ENCODE measurements at places on chromosomes 2 and 18. TPM values are rescaled to one million over a fixed set of nuclear protein-coding genes. Genes with fewer than 3 reads are reported as not detected.

GRCh38 chr2:231188506-231189170, 9.8 kb upstream of the ARMC9 start:
- no peak for DNase-seq

DNA sequence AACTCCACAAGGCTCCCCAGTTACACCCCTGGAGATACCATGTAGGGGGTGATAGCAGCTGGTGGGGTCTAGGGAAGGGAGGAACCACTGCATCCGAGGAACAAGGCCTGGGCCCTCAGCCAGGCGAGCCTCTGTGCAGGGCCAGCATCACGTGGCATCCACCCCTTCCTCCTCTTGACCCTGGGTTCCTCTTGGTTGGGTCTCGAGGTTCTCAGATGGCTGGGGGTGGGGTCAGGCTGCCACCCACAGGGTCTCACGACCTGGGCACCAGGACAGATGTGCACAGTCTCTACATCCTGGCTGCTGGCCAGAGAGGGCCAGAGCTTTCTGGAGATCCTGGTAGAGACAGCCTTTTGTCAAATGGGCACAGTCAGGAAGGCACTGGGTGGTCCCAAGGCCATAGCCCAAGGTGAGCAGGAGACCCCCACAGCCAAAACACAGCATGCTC, 10.4 kb downstream of the HS6ST1 start:
- DNase-seq: no peak

DNA sequence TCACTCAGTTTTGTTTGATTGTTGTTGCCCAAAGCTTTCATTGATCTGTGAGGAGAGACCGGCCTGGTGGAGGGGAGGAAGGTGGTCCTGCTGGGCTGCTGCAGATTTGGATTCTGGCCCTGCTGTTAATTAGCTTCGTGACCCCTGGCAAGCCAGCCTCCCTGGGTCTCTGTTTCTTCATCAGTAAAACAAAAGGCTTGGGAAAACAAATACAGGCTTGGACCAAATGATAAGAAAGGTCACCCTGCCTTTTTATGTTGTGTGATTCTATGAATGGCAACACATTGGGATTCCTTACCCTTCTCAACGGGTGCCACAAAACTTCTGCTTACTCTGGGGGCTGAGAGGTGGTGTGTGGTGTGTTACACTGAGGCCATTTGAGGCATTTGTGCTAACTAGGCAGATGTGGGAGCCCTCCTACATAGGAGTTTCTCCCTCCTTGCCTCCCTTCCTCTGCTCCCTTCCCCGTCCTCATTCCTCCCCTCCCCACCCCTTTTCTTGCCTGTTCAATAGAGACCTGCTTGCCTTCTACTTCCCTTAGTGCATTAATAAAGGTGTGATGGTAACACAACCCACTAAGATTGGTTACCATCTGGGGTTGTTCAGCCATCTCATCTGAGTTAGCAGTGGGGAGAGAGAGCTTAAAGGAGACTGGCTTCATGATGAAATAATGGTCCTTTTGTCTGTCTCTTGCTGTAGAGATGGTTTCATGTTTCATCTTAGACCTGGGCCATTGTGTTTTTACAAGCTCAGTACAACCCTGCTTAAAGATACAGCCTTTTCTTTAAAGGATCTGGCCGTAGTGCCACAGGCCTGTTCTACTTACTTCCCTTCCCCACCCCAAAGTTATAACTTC, 96.2 kb downstream of the TANC1 start:
- DNase-seq: peak; percentile 60

GRCh38 chr18:50194631-50195532, at the start of gene MYO5B:
MYO5B (minus strand) TSS chr18:50195147; CDS start chr18:50194793, 354 bp downstream.
- DNase-seq: peak; percentile 78

GRCh38 chr2:99695944-99696253, 206.1 kb upstream of the REV1 start:
- no peak for DNase-seq

- no peak for DNase-seq
Observed at GRCh38 chr18:48828691-48829442, 121.9 kb downstream of the SMAD7 start.

DNA sequence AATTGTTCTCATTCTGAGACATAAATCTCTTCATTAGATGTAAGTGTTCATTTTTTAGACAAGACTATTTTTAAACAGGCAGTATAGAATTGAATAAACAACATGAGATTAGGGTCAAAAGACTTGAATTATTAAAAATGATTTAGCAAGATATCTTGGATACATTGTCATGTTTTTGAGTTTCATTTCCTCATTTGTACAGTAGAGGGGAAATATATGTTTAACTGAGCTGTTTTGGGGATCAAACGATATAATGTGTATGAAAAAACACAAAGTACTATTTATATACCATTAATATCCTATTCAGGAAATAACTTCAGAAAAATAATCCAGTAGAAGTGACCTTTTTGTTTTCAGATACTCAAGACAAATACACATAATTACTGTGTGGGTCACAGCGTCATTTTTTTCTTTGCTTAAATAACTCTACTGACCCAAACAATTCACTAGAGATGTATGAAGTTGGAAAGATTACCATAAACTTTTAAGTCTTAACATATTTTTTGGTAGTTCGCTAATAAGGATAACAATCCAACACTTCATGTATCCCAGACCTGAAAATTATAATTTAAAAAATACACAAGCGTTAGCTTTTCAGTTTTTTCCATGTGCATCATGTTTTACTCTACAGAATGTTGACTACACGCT, 896 bp upstream of the ASXL3 start:
- DNase-seq: no peak

GRCh38 chr2:65438137-65438899, 5.9 kb upstream of the SPRED2 start:
- no peak for DNase-seq

The TNFRSF11A gene
- total RNA-seq: 3.0 TPM

The SPHKAP gene
- total RNA-seq: not detected

The RGPD4 gene
- total RNA-seq: 0.14 TPM

The POLE4 gene
- 117 TPM for total RNA-seq

The DNAJC5G gene
- total RNA-seq: not detected

Data from MCF 10A (cell line).